ENCODE measurements at places on chromosomes 12 and 14.

- DNase-seq, result no peak
Observed at GRCh38 chr14:92108345-92109254, 2.2 kb upstream of the ATXN3 start.

GRCh38 chr12:51809193-51809592 is 39.3 kb downstream of the FIGNL2 start:
- no peak for DNase-seq

GRCh38 chr14:94773655-94774343 is 3.9 kb upstream of the GSC start:
- no peak for DNase-seq

- no peak for DNase-seq
Observed at GRCh38 chr14:69760810-69761209, 6.1 kb upstream of the SRSF5 start.

DNA sequence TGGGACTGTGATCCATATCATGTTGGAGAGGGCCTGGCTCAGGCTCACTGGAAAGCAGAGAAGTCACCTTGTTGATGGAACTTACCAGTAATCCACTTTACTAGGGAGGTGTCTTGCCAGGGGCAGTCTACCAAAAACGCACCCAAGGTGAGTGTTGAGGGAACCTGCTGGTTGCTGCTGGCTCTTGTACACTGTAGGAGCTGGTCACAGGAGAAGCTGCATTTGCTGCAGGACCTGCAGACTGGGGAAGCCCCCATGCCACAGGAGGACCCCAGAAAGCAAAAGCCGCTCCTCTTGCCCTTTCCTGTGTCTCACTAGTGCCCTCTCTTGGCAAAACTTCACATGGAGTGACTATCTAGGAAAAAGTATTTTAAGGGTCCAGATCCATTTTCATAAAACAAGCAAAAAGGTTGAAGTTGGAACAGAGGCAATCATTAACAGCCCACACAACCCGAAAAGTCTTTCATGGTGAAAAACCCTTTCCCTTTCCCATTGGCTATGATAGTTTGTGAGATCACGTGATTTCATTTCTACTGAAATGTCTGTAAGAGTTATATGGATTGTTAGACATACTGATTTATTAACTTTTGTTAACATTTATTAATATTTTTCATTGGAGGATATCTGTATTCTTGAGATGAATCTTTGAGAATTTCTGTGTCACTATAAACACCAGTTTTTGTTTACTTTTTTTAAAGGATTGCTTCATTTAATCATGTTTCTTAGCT is 59.2 kb downstream of the RASSF8 start:
- DNase-seq, result peak; percentile 33

GRCh38 chr12:2625289-2625612 is 169.5 kb upstream of the FKBP4 start:
- DNase-seq, result no peak

- no peak for DNase-seq
Observed at GRCh38 chr12:122437656-122438121, 15.2 kb upstream of the CLIP1 start.

GRCh38 chr14:71725922-71726579 is 206.2 kb upstream of the RGS6 start:
- DNase-seq, result no peak

GRCh38 chr12:51254536-51254935 is 15.7 kb downstream of the SMAGP start:
- no peak for DNase-seq

DNA sequence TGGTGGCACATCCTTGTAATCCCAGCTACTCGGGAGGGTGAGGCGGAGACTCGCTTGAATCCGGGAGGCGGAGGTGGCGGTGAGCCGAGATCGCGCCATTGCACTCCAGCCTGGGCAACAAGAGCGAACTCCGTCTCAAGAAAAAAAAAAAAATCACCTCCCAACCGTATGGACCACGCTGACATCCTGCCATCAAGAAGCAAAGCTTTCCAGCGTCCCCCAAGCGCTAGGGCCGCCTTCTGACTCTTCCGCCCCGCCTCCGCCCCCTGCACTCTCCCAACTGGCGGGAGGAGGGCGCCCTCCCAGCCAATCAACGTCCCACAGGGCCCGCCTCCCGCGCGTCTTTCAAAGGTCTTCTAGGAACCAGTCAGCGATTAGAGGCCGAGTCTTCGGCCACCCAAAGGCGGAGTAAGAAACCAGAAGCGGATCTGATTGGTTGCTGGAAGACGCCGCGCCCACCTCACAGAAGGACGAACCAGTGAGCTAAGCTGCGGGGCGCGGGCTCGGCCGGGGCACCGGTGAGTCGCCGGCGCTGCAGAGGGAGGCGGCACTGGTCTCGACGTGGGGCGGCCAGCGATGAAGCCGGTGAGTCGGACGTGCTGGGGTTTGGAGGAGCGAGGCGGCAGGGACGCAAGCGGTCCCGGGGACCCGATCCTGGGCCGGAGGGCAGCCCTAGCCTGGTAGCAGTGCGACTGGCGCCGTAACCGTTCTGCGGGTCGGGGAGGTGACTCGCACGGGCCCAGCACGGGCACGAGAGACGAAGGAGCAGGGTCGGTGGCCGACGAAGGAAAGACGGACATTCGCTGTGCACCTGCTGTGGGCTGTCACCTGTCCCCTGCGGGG is at the start of gene CDKN3:
Gene CDKN3 (plus strand): TSS at position 515 of the 843 bp plus-strand sequence. CDS start 62 bp downstream, at position 577.
- DNase-seq, result peak; percentile 98

GRCh38 chr14:85813040-85813439 is 283.1 kb downstream of the FLRT2 start:
- DNase-seq, result no peak

DNA sequence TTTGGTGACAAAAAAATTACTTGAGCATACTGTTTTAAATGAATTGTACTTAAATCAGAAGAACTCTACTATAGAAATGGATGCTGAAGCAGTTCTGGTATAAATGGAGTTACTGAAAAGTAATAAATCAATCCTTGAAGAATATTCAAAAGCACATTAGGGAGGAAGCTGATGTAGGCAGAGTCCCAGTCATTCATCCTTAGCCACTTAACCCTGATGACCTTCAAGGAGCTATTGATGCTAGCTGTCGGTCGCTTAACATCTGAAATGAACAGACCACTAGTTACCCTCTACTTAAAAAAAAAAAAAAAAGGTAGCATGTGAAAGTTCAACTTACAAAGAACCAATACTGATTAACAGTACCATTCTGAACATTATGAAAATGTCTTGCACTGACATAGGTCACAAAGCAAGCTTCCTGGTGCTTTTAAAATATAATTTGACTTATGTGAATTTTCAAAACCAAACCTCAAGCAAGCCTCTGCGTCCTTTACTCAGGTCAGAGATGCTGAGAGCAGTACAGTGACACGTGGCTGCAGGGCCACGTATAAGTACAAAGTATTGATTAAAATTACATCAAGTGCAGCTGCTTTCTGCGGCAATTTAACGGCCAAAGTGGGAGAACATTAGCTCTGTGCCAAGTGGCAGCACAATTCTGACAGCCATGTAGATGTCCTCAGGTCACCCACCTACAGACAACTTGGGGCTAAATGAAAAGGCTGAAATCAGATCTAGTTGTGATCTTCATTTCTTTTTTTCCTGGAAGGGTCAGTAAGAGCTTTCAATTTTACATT is 18.1 kb downstream of the PPM1H start:
- DNase-seq, result no peak

- DNase-seq, result no peak
Observed at GRCh38 chr14:102159841-102160240, 20.1 kb downstream of the WDR20 start.

DNA sequence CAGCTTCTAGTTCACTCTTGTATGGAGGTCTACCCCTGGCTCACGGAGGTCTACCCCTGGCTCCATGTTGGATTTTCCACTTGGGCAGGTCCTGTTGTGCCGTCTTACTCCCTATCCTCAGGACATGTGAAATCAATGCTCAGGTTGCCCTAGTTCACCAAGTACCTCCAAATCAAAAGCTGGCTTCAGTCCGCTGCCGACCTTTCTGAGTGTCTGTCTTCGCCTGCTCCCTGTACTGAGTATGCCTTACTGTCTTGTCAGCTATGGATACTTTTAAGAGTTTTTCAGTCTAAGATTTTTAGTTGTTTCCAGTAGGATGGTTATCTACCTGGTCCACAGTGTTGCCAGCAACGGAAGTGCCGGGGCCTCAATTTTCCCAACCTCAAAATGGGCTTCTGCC is 40.1 kb upstream of the BCL11B start:
- DNase-seq, result no peak

DNA sequence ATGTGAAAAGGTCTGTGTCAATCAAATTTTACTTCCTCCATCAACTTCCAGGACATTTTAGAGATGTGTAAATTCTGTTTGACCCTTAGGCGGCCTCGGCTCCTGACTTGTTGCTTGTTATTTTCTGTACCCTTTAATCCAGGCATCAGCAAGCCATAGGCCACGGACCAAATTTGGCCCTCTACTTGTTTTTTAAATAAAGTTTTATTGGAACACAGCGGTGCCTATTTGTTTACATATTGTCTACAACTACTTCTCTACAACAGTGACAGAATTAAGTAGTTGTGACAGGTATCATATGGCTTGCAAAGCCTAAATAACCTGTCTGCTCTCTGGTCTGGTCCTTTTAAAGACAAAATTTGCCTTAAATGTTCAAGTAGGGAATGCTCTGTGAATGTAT is 132.1 kb downstream of the AACS start:
- DNase-seq, result no peak

DNA sequence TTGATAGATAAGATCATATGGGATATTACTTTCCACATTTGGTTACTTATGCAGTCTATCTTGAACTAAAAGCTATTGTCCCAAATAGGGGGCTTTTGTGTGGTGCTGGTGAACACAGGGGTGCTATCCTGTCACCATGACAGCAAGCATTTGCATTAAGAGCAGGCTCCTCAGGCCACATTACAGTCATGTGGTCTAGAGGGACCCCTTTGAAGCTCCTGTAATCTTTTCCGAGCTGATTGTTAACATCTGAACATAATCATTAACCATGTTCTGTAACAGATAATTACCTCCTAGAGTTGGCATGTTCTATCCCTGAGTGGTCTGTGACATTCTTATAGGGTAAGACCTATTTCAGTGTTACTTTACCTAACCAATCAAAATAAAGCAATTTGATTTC is 178.8 kb downstream of the KTN1 start:
- DNase-seq, result no peak

GRCh38 chr12:32917094-32917611 is 20.6 kb upstream of the PKP2 start:
- no peak for DNase-seq

DNA sequence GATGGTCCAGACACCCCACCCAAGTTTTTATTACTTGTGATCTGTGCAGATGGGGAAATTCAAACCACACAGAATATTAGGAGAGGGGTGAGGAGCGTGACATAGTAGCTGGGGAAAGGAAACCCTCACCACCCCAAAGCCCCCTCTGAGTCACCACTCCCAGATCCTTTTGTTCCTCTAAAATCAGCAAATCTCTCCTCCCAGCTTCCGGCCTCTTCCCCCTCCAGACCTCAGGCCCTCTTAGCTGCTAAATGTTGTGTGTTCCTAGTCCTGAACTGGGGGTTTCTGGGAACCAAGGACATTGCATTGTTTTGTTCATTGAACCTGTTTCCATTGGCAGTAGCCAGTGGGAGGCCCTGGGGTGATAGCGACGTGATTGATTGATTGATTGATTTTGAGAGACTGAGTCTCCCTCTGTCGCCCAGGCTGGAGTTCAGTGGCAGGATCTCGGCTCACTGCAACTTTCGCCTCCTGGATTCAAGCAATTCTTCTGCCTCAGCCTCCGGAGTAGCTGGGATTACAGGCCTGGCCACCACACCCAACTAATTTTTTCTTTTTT is 5.9 kb upstream of the ORAI1 start:
- DNase-seq, result no peak

DNA sequence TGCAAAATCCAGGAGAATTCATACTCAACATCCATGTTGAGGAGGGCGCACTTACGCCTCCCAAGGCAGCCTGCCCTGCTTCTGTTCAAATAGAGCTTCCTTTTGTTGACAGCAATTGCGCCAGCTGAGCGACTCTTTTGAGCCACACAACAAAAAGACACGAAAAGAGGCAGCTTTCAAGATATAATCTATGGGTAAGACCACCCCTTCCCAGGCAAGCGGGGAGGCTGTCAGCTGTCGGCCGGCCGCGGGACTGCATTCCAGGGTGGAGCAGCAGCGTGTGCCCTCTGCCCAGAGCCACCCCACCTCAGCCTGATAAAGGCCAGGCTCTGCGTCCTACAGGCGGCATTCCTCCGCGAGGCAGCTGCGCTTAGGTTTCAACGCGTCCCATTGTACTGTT is 15.8 kb upstream of the STAB2 start:
- no peak for DNase-seq

DNA sequence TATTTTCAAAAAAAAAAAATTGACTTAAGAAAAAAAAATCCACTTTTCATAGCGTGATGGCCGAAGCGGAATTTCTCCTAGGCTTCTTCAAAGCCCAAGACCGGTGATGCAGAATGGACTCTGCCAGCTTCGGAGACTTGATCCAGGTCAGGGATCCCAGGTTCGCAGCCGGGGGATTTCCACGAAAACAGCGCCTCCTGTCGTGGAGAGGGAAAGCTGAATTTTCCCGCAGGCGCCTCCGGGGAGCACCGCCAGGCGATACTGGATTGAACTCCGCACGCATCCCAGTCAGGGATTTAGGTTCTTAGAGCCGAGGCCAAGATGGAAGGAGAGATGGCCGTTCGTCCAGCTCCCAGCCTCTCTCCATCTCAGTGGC is 2.1 kb downstream of the TTC6 start:
- DNase-seq, result no peak

- DNase-seq, result no peak
Observed at GRCh38 chr12:111767362-111768158, 827 bp downstream of the ALDH2 start.
